ENCODE measurements at places on chromosomes 1 and 21. TPM values are rescaled to one million over a fixed set of nuclear protein-coding genes. Genes with fewer than 3 reads are reported as not detected.

DNA sequence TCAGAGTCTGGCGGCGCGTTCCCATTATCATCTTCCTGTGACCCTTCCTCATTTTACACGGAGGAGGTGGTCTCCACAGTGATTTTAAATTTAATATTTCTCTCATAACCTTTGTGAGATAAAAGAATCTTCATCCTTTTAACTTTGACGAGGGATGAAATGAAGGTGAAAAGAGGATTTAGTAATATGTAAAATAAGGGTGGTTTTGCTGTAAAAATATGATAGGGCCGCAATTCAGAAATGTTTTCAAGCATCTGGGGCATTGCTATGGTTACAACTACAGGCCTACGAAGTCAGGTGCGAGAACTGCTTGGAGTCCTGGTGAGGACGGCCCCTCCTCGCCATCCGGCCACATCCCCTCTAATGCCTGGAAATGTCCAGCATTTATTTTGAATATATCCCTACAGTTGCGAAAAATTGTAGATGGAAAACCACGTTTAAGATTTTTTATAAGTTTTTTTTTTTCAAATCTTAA lies 422 bp upstream of the RSBN1 start:
- no peak for DNase-seq
- H3K27me3 ChIP-seq = no peaks in the 10 kb centered on the region
- H3K36me3 ChIP-seq = no peaks in the 10 kb centered on the region
- peaks cover 6% of the 10 kb centered on the region for H3K4me1 ChIP-seq
- H3K27ac ChIP-seq = peak overlapping the region; percentile 94

DNA sequence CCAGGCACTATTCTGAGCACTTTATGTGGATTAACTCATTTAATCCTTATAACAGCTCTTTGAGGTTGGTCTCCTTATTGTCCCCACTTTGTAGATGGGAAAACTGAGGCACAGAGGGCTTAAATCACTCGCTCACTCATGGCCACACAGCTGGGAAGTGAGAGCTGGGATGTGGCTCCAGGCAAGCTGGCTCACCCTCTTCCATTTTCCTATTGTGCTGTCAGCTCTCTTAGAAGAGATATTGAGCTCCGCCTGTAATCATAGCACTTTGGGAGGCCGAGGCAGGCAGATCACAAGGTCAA lies 3.8 kb upstream of the COL8A2 start:
- H3K27me3 ChIP-seq = peaks cover 22% of the 10 kb centered on the region
- H3K36me3 ChIP-seq = no peaks in the 10 kb centered on the region
- H3K4me1 ChIP-seq = peaks cover 25% of the 10 kb centered on the region
- DNase-seq = no peak
- H3K27ac ChIP-seq = no peak overlapping the region

GRCh38 chr1:16984717-16985116 lies 4.3 kb upstream of the MFAP2 start:
- DNase-seq = no peak
- H3K4me1 ChIP-seq = peaks cover 10% of the 10 kb centered on the region
- H3K27me3 ChIP-seq = no peaks in the 10 kb centered on the region
- peaks cover 55% of the 10 kb centered on the region for H3K36me3 ChIP-seq
- H3K27ac ChIP-seq = no peak overlapping the region

The TARDBP gene
- total RNA-seq = 59.2 TPM

The OR14K1 gene
- not detected for total RNA-seq
